Globus pallidus (tissue), 1 donor: ENCODE measurements at places on chromosomes 12 and 14.

GRCh38 chr14:72812292-72812851, 81.5 kb downstream of the DPF3 start:
- DNase-seq = peak; percentile 82

DNA sequence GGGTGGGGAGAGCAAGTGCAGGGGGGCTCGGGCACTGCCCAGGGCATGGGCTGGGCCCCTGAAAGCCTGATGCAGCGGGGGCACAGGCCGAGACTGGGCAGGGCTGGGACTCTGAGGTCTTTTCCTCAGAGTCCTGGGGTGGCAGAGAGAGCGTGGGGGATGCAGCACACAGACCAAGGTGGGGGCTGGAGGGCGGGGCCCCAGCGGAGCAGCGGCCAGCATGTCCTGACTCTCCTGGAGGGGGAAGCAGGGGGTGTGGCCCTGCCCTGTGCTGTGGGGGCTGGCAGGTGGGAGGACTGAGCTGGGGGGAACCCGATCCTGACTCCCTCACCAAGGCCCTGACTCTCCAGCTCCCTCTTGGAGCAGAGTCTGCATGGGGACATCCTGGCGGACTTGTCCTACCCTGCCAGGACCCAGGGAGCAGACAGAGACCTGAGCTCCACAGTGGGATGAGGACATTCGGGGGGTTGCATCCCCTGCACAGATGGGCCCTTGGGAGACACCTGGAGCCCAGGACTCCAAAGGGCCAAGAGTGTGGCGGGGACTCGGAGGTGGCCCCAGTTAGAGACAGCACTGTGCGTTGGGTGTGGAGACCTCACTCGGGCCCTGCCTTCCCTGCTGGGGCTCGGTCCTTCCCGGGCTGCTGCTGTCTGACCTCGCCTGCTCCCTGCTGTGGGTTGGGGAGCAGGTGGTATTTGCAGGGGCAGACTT, 326.1 kb downstream of the TMEM121 start:
- no peak for DNase-seq

GRCh38 chr14:65476273-65476941, 63.9 kb downstream of the FUT8 start:
- no peak for DNase-seq

DNA sequence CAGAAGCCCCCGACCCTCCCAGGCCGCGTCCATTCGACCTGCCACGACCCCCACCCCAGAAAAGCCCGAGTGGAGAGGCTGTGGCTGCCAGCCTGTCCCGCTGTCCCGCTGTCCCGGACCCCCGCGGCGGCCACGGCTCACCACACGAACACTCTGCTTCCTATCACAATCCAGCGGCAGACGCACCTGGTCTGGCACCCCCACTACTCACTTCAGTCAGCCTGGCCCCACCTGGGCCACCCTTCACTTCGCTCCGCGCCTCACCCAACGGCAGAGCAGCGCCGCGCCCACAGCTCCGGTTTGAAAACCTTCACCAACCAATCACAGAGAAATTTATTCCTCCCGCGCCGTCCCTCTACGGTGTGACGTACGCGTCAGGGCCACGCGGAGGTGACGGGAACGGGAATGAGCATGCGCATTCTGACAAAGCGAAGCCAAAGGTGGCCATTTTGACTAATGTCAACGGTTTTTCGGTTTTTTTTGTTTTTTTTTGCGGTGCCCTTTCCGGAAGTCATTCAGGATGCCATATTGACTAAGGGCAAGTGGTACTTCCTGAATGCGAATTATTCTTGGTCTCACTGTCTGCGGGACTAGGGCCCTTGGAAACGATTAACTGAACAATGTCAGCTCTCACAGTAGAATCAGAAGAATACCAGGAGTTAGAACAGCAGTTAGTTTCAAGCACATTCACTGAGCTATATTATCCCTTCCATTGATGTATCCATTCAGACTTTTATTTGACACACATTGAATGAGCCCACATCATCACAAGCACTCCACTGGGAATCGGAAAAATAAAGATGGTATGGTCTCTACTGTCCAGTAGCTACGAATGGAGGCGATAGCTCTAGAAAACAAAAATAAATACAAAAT, at the start of gene RACGAP1:
Gene RACGAP1 (minus strand): TSS at position 308 of the 873 bp plus-strand sequence. CDS start 8,779 bp downstream, outside the sequence.
- DNase-seq = peak; percentile 97

DNA sequence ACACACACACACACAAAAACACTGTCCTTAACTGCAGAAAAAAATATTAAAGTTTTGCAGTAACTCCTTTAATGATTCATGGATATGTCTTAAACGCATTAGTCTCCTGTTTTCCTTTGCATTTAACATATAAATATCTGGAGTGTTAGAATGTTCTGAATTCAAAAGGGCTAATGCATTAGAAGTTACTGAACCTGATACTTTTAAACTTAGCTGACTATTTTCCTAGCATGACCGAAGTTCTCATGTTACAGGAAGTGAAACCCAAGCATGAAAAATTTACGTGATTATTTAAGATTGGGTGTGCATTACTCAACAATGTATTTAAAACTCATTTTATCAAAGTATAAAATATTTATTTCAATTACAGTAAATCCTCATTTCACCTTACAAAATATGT, 791.2 kb downstream of the FLRT2 start:
- no peak for DNase-seq

DNA sequence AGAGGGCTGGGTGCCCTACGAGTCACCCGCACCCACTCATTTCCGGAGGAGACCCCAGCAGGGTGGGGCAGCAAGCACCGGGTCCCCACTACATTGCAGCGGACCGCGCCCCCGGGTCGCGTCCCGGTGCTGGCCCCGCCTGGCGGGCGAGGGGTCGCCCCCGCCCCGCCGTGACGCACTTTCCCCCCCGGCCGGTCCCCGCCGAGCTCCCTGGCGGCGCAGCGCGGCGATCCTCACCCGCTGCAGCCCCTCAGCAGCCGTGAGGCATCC, 106.1 kb downstream of the PRICKLE1 start:
- DNase-seq = no peak

GRCh38 chr14:71416392-71416791, 509.1 kb downstream of the PCNX1 start:
- no peak for DNase-seq

GRCh38 chr12:19167708-19168107, 38.2 kb downstream of the PLEKHA5 start:
- no peak for DNase-seq

DNA sequence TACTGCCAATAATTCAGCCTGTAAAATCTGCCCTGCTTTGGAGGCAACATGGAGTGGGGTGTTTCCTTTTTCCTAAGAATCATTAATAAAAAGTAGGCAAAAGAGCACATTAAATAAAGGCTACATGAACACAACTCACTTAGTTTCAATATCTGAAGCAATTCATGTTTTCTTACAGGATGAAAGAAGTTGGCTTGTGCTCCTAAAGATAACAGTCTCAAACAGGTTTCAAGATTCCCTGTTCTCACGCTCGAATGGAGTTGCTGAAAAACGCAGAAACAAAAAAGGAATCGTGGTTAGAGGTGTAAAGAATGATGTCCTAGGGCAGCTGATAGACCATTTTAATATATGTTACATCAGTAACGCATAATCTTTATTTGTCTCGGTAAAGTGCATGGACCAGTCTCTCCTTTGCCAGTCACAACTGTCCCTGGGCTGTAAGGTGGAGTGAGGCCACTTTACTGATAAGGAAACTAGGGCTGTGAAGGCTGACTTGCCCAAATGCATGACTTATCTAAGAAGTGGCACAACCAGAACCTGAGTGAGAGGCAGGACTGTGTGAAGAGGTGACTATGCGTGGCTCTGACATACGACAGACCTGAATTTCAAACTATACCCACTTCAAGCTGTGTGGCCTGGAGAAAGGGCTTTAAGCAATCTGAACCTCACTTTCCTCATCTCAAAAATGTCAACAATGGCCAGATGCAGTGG, 12.6 kb downstream of the GIT2 start:
- DNase-seq = no peak

DNA sequence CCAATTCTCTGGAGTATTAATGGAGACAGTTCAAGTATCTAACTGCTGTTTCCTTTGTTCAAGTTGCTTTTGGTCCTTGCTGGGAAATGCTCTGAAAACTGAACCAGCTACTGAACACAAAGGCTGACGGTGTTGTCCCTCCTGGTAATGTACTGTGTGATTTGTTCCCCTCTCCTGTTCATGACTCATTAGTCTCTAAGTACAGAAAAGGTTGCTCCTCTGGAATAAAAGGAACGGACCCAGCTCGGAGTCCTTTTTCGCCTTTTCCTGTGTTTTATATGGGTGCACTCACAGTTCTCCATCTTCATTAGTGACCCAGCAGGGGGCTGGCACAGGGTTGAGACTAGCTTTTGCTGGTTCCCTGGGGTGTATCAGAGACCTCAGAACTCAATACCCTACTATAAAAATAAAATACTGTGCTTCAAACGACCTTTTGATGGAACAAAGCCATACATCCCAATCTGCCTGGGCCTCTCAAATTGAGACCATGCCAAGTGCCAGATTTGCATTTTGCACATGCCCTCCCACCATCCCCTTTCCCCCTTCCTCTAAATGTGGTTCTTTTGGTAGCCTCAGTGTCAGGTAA, 269.7 kb downstream of the RAD51B start:
- no peak for DNase-seq

DNA sequence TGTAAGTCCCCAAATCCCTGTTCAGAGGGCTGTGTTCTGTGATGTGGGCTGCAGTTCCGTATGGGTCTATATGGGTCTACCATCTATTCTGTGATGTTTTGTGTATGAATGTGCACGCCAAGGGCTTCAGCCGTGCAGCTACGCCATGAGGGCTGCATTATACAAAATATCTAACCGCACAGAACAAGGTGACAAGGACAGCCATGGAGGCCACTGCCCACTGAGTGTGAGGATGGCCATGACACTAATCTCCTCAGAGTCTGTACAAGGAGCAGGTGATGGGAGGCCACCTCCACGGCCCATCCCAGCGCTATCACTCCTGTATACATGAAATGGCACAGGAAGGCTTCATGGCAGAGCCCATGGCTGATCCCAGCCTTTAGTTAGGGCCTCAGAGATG, 102.0 kb downstream of the DICER1 start:
- no peak for DNase-seq

- no peak for DNase-seq
These were observed 27.0 kb downstream of the HPD start for GRCh38 chr12:121831571-121832245.

GRCh38 chr14:75230140-75230792, 48.4 kb upstream of the FOS start:
- DNase-seq = no peak

- no peak for DNase-seq
These were observed 111.2 kb downstream of the ST8SIA1 start for GRCh38 chr12:22223356-22223755.
